ENCODE measurements at places on chromosomes 5 and 9.
A peak's percentile ranks its signal among the peaks of the same experiment; 100 is the strongest.

DNA sequence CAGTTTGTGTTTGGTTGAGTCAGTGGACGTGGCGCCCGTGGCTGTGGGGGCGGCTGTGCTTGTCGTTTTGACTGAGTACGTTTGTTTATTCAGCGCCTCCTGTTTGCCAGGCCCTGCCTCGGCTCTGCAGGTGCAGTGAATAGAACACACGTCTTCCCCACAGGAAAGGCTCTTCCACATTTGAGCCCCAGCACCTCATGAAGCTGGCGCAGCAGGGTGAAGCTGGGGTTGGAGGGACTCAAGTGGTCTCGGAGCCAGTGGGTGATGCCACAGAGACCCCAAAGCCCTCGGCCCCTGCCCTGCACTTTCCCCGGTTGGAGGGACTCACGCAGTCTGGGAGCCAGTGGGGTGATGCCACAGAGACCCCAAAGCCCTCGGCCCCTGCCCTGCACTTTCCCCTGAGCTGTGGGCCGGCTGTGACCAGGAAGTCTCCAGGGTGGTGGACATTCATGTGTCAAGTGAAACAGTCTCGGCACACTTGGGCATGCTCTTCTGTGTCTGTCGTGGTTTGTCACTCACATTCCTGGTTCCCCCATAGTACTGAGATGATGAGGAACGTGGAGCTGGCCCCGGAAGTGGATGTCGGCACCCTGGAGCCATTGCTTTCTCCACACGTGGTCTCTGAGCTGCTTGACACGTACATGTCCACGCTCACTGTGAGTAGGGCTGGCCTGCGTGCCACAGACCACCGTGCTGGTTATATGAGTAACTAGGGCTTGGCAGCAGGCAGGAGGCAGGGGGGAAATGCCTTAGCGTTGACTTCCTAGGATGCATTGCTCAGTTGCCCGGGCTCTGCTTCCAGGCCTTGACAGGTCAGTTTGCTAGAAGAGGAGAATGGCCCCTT is 13.6 kb downstream of the EXOC3 start:
- DNase-seq = no peak

DNA sequence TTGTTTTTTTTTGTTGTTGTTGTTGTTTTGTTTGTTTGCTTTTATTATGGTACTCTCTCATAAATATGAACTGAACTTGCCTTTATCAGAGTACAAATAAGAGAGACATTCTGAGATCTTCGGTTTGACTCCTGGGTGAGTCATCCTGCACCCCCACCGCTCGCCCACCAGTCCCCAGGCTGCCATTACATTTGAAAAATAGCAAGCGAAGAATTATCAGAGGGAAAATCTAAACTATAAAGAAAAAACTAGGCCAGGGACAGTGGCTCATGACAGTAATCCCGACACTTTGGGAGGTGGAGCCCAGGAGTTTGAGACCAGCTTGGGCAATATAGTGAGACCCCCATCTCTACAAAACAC is 122.1 kb upstream of the MAP3K1 start:
- DNase-seq = no peak

GRCh38 chr5:74766418-74766848 is 484 bp downstream of the GFM2 start:
- no peak for DNase-seq

DNA sequence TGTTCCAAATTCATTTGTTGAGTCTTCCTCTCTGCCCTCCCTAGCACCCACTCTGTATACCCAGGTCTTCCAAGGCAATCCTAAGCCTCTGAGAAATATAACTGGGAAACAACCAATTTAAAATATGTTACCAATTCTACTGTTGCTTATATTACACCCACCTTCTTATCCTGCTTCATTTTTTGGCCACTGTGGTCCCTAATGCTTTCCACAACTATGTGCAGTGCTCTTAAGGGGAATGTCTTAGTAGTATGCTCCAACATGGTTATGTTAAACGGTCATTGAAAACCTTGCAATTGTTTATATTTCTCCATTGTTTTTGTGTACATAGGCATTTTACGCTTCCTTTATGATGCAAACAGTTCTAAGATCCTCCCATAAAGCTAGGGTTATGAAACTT is 273.1 kb upstream of the HAPLN1 start:
- no peak for DNase-seq

GRCh38 chr5:158813275-158813674 is 286.4 kb downstream of the EBF1 start:
- no peak for DNase-seq

- DNase-seq = no peak
Measured at GRCh38 chr5:147321569-147321968, 86.7 kb downstream of the STK32A start.

- no peak for DNase-seq
Measured at GRCh38 chr5:51214746-51215145, 168.5 kb upstream of the ISL1 start.

- no peak for DNase-seq
Measured at GRCh38 chr9:126690431-126691051, 76.8 kb downstream of the LMX1B start.

DNA sequence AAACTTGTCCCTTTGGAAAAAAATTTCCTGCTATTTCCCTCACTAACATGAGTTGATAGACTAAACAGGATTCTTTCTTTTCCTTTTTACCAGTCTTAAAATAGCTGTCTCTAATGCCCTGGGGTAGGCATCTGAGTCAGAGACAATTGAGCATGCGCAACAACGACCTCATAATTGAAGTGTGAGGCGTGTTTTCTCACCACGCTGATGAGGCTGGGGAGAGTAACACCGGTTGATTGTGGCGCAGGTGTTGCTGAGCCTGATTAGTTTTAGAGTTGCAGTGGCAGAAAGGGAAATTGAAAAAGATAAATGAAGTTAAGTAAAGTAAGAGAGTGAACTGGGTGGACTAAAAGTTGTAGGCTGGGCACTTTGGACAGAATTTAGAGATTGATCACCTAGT is 213.7 kb downstream of the TLR4 start:
- DNase-seq = no peak

- DNase-seq = no peak
Measured at GRCh38 chr5:127290946-127291693, 524 bp downstream of the MEGF10 start.

DNA sequence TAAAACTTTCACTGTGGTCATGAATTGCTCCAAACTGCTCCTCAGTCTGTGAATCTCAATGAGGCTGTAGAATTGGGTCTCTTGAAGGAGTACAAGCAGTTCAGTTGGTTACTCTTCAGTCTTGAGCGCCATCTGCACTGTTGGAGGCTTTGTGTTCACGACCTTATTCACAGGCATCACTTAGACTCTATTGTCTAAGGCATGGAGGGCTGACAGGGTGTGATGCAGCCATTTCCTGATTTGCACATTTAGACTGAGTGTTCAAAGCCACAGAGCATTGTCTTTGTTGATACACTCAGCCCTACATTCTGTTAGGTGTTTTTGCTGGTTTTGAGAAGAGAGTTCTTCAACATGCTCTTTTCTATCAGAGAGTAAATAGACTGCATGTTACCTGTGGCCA is 355.9 kb upstream of the RIOK2 start:
- DNase-seq = no peak

DNA sequence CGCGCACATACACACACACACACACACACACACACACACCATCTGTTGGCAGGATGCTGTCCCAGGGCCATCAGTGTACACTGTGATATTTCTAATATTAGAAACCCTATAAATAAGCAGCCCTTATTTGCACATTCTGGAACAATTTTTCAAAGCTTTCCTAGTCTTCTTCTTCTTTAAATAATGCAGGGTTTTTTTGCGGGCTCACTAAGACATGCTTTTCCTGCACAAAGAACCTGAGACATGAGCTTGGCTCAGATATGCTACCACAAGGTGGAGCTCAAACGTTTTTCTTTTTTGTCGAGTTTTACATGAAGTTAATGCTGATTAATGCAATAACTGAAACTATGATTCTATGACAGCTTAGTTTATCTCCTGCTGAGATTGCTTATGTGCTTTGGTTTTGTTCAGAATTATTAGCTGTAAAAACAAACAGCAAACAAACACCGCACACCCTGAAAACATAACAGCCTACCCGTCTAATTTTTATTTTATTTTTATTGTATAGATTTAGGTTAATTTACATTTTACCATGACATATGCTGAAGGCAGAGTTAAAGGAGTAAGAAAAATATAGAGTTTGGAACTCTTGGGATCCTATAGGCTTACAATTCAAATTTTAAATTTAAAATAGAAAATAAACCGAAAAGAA is 95.8 kb downstream of the ALDH1A1 start:
- no peak for DNase-seq

DNA sequence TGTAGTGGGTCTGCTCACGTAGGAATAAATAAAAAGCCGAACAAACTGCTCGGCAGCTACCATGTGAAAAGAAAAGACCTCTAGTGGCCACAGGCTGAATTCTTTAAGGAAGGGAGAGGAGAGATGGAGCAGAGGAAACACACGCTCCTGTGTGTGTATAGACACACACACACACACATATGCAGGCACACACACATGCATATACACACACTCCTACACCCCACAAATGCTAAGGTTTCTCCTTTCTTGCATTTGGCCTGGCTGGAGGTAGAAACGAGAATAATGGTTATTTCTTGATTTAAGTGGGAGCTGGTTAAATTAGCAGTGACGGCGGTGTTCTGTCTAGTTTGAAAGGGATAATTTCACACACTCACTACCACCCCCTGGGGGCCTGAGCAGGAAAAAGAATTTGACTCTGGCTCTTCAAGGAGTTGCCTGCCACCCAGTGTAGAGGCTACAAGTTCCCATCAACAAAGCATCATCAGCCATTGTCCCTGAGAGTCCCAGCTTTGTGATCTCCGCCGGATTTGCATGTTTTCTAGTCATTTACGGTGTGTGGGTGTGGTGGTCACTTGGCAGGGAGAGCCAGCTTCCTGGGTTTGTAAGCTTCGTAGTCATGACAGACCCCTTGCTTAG is at the start of gene INSYN2B:
TSS of gene INSYN2B (minus strand) at position 78 of the 636 bp plus-strand sequence. CDS start 96,597 bp downstream, outside the sequence.
- peak; percentile 73 for DNase-seq

- no peak for DNase-seq
Measured at GRCh38 chr9:111662576-111663300, 1.3 kb downstream of the GNG10 start.

- no peak for DNase-seq
Measured at GRCh38 chr9:121371495-121372061, 1.5 kb upstream of the STOM start.

- no peak for DNase-seq
Measured at GRCh38 chr5:73844165-73844564, 218.2 kb downstream of the ARHGEF28 start.

GRCh38 chr9:78620764-78621163 is 323.8 kb downstream of the PSAT1 start:
- DNase-seq = no peak

- DNase-seq = no peak
Measured at GRCh38 chr5:32628049-32628844, 42.9 kb downstream of the SUB1 start.

DNA sequence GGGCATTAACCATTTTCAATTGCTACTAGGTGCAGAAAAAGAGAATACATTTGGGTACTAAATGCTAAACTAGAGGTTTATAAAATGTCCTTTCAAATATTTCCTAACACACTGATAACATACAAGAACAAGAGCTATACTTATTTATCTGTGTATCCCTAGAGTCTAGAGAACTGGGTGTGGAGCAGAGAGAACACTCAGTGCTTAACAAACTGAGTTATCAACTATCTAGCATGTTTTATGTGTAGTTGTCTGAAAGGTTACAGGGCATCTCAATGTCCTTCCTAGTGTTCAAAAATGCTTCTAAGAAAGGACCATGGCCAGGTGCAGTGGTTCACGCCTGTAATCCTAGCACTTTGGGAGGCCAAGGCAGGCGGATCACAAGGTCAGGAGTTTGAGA is 40.3 kb downstream of the NR6A1 start:
- DNase-seq = no peak

GRCh38 chr5:92468295-92468694 is 1085.2 kb upstream of the ARRDC3 start:
- no peak for DNase-seq

- DNase-seq = no peak
Measured at GRCh38 chr9:113636165-113636564, 172.6 kb downstream of the RGS3 start.

DNA sequence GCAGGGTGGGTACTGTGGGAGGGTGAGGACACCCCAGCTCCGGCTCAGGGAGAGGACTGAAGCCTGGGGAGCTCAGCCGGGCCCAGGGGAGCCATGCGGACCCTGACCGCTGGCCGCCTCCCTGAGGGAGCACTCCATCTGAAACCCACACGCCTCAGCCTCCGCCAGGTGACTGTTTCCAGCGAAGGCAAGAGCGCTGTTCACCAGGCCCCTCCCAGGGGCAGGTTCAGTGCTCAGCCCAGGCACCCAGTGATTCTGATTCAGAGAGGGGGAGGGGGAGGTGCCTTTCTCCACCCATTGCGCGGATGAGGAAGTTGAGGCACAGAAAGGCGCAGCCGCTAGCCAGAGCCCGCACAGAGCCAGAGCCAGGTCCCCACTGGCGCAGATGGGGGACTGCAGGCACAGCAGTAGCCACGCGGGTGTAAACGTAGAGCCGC is 27.0 kb downstream of the ADGRD2 start:
- no peak for DNase-seq

DNA sequence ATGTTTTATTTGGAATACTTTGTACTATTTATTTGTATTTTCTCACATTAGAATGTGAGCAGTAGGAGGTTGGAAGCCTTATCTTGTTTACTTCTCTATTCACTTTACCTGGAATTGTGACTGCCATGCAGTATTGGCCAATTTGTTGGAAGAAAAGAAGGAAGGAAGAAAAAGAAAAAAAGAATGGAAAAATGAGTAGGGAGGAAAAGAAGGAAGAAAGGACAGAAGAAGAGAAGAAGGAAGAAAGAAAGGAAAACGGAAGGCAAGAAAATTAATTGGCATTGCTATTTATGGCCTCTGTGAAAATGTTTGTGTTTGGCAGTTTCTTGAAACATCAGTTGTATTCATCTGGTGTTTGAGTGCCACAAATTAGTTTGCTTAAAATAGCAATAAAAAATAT is 575.2 kb upstream of the ZNF608 start:
- no peak for DNase-seq

GRCh38 chr9:91814753-91815152 is 135.3 kb downstream of the ROR2 start:
- no peak for DNase-seq

- DNase-seq = no peak
Measured at GRCh38 chr5:148401604-148402003, 17.8 kb downstream of the FBXO38 start.

DNA sequence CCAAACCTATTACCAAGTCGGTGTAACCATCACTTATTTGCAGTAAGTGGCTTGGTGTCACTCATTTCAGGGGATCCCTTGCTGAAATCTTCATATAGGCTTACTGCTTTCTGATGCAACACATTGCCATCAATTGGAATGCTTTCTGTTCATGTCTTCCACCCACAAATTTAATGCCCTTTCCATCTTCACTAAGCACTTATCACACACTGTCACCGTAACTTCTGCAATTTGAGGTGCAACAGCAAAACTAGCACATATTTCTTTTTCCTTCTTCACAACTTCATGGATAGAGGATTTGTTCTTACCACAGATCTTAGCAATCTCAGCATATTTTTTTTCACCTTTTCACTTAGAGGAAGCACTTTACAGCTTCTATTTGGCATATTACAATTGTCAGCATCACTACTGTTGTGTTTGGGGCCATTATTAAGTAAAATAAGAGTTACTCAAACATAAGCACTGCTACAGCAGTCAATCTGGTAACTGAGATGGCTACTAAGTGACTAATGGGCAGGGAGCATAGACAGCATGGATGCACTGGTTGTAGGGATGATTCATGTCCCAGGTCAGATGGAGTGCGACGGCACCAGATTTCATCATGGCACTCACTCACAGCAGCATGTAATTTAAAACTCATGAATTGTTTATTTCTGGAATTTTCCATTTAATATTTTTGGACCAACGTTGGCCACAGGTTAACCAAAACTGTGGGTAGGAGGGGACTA is 70.1 kb downstream of the PIP5K1B start:
- no peak for DNase-seq
